Gastroesophageal sphincter (tissue), 4 donors: ENCODE measurements at places on chromosomes 6 and 20.

- no peak for ATAC-seq
Observed at GRCh38 chr6:137426007-137426689, 68.0 kb downstream of the OLIG3 start.

- ATAC-seq = no peak
Observed at GRCh38 chr6:156931283-156931682, 154.1 kb downstream of the ARID1B start.

GRCh38 chr6:20810727-20811108 lies 276.5 kb downstream of the CDKAL1 start:
- ATAC-seq = no peak

- peak; percentile 57 for ATAC-seq
Observed at GRCh38 chr20:49349694-49350252, 71.9 kb upstream of the ZNFX1 start.

DNA sequence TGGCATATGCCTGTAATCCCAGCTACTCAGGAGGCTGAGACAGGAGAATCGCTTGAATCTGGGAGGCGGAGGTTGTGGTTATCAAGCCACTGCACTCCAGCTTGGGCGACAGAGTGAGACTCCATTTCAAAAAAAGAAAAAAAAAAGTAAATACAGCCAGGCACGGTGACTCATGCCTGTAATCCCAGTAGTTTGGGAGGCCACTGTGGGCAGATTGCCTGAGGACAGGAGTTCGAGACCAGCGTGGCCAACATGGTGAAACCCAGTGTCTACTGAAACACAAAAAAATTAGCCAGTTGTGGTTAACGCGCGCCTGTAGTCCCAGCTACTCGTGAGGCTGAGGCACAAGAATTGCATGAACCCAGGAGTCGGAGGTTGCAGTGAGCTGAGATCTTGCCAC lies 1.5 kb upstream of the NINL start:
- ATAC-seq = no peak

- no peak for ATAC-seq
Observed at GRCh38 chr6:166305562-166306117, 2.6 kb downstream of the PRR18 start.

- ATAC-seq = no peak
Observed at GRCh38 chr6:162124710-162125435, 602.7 kb downstream of the PRKN start.

DNA sequence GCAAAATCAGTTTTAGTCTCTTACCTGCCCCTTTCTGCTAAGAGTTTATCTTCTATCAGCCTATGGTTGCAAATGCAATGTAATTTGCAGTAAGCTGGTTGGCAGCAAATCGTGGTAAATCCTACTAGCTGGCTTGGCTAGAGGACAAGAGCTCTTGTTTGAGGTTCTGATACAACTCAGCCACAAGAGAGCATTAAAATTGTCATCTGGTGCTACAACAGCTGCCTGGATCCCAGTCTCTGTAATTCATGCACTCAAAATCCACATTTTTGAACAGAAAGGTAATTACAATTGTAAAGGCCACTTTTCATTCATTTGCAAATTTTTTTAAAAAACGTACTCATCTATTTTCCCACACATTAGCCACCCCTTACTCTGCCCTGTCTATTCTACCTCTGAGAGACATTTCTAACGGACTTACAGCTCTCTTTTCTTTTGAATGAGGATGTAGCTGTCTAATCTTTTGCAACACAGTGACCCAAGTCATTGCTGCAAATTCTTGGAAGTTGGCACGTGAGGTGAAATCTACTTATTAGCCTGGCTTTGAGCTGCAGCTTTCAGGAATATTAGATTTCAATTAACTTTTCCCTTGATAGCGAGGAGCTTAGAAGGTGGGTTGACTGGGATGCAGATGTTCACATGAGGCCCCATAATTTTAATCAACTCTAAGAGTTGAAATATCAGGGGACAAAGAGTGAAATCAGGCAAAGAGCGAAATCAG lies 54.0 kb upstream of the FAM184A start:
- ATAC-seq = no peak

DNA sequence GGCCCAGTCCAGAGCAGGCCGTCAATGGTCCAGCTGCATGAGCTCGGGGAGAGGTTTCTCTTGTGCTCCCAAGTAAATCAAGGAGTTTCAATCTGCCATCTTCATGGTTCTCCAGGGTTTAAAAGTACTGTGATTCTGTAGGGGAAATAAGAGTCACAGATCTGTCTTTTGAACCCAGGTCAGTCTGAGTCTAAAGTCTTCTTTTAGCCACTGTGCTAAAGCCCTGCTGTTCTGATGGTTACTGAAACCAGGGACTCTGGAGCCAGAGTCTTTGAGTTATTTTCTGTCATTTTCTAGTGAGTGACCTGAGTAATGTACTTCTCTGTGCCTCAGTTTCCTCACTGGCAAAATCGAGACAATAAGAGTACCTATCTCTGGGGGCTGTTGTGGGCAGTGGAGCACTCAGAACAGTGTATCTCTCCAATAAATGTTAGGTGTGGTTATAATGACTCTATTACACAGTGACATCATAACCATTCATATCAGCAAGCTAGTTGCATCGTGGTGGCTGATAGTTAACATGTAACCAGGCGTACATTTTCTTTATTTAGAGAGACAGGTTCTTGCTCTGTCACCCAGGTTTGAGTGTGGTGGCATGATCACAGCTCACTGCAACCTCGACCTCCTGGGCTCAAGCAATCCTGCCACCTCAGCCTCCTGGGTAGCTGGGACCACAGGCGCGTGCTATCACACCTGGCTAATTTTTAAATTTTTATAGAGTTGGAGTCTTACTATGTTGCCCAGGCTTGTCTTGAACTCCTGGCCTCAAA lies 74.6 kb upstream of the KCNG1 start:
- ATAC-seq = no peak

DNA sequence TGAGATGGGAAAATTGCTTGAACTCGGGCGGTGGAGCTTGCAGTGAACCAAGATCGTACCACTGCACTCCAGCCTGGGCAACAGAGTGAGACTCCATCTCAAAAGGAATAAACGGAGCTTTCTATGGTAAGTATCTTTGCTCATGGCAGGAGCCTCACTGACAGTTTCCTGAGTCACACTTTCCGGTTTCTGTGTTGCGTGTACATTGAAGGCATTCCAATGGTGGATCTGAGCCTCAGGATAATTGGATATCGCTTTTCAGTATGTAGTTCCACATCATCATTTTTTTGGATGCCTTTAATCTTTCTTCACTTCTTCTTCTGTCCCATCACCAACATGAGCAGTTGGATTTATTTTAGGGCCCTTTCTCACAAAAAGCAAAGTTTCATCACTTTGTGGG lies 28.6 kb upstream of the GTSF1L start:
- no peak for ATAC-seq

DNA sequence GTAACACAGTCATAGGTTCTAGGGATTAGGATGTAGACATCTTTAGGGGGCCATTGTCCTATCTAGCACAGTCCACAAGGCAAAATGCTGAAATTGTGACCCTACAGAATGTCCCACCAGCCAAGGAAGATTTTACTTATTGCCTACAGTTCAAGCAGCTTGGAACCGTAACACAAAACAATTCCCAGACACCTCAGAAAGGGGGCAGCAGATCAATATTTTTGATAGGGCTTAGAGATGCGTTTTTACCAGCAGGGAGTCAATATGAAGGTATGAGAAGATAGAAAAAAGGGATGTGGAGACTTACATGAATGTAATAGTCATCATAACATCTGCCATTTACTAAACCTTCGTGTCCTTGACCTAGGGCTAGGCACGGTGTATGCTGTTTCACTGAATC lies 81.0 kb downstream of the TMEM170B start:
- ATAC-seq = no peak

DNA sequence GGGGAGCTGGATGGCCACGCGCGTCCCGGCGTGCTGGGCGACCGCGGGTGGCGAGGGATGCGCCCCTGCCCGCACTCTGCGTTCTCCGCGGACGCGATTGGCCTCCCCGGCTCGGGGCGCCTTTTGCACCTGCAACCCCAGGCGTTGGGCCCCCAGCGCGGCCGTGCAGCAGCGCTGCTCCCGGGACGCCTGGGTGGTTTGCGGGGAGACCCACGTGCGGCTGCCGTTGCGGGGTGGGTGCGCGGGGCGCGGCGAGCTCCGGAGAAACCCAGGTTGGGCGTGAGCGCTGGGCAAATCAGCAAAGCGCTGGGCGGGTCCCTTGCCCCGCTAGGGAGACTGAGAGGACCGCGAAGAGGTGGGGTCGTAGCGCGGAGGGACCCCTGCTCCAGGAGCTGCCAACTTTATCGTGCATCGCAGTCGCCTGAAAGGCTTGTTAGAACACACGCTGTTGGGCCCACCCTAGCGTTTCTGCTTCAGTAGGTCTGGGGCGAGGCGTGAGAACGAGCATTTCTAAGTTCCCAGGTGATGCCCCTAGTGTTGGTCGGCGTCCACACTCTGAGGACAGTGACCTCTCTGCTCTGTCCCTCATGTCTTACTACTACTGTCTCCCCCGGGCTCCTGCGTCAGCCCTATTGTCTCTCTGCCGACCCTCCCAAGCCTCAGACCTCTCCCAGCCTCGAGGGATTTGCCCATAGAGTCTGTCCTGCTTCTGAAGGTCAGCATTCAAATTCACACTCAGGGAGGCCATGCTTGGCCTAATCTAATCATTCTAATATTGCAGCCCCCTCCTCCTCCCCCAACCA lies 538 bp upstream of the ZFP64 start:
- peak; percentile 52 for ATAC-seq

DNA sequence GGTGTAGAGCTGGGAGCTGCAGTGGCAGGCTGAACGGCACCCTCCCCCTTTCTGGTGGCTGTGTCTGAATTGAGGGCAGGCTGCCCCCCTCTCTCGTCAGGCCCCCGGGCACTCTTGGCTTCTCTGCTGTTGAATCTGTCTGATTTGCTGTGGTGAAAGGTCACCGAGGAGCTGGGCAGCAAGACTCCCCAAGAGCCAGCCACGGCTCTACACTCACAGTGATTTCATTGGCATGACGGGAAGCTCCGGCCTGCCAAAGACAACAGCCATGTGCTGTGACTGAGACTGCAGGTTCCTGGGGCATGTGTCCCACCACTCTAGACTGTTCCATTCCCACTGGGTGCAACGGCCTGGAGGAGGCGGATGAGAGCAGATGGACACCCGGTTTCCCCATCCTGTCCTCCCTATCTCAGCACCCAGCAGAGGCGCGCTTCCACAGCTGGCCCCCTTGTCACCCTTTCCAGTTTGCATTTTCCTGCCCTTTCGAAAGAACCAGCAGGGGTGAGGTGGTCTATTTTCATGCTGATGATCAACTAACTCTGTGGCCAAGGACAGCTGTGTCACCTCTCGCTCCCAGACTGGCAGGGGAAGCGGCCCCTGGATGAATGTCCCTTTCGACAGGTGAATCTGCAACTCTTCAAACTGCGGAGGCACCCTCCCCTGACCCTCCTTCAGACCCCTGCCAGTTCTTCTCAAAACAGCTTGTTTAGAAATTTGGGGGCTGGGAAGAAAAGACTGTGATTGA lies 2.2 kb downstream of the APCDD1L start:
- no peak for ATAC-seq

- peak; percentile 78 for ATAC-seq
Observed at GRCh38 chr6:168218785-168219566, 100.6 kb downstream of the DACT2 start.

GRCh38 chr6:26430787-26431186 lies 9.5 kb upstream of the BTN3A3 start:
- no peak for ATAC-seq

DNA sequence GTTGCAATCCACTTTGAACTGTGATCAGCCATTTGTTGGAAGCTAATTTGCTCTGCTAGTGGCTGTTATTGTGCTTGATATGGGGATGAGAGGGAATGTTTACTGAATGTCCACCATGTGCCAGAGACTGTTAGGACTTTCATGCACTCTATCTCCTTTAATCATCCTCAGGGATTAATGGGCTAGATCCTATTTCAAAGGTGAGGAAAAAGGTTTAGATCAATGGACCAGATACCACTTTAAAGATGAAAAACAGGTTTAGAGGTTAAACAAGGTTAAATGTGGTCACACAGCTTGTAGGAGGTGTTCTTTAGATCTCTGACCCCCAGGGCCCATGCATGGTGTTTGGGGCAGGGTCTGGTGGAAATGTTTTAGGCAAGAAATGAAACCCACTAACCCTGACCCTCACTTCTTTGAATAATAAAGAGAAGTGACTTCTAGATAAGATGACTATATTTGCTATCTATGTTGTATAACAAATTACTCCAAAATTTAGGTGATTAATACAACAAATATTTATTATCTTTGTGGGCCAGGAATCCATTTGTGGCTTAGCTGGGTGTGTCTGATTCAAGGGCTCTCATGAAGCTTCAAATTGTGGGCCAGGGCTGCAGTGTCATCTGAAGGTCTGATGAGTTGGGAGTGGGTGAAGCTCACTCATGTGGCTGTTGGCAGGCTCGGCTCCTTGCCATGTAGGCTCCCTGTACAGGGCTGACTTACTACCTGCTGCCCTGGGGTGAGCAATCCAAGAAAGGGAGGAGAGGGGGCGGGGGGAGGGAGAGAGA lies 127.8 kb upstream of the FOXA2 start:
- ATAC-seq = no peak
